ENCODE measurements at places on chromosomes 16 and 17.
A peak's percentile ranks its signal among the peaks of the same experiment; 100 is the strongest.

DNA sequence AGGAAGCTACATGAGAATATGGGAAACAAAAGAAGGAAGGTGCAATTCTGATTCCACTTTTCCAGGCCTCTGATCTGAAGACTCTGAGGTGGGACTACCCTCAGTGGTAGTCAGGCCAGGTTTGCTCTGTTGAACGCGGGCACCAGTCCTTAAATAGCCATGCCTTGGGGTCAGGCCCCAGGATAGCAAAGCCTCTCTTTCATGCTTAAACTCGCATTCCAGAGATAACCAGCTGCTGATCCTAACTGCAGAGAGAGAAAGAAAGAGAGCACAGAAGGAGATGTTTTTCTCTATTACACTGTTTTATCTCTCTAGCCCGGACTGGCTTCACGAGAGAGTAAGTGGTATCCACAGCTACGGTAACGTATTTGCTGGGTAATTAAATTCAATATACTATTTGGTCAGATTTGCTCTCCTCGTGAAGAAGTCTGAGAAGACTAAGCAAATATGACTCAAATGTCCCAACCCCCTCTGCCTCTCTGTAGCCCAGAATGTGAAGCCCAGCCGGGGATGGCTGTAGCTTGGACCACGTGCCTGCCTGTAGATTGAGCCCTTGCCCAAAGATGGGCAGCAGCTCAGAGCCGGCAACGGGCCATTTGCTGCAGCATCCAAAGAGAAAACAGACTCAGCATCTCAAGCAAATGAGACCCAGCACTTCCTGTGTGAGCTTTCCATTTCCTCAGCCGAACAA is 122.2 kb downstream of the SMG6 start:
- DNase-seq, result peak; percentile 25

DNA sequence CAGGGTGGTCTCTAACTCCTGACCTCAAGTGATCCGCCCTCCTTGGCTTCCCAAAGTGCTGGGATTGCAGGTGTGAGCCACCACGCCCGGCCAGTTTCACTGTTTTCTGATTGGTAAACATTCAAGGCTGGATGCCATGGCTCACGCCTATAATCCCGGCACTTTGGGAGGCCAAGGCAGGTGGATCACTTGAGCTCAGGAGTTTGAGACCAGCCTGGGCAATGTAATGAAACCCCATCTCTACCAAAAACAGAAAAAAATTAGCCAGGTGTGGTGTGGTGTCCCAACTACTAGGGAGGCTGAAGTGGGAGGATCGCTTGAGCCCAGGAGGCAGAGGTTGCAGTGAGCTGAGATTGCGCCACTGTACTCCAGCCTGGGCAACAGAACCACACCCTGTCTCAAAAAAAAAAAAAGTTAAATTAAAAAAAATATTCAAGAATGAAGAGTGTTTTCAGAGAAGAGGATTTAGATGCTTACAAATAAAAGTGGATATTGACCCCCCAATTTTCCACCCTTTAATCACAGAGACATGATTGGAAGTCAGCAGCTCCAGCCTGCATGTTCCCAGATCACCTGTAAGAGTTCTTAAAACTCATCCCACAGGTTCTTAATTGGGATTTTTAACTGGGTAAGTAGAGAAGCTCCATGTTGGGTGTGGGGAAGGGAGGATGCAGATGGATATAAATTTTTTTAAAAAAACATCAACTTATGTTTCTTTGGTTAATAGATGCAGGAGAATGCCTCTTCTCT is 23.8 kb downstream of the HLF start:
- no peak for DNase-seq

- DNase-seq, result no peak
These were observed 39.7 kb upstream of the PITPNM3 start for GRCh38 chr17:6596081-6596480.

DNA sequence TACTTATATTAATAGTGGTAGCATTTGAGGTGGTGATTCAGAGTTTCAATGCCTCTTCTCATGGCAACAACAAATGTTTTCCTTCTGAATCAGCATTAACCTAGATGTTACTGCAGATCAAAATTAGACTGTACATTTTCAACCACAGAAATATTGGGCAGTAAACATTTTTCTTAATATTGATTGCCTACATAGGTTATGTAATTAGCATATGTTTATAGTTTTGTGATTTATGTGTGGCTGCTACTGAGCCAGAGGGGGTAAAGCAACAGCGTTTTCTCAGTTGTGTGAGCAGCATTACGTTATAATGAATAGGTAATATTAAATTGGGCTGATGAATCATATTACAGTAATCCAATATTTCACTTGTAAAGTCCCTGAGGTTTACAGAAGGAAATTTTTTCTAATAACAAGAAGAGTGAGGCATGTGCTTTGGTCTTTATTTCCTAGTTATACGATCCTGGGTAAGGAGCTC is 18.8 kb upstream of the BMERB1 start:
- DNase-seq, result no peak

DNA sequence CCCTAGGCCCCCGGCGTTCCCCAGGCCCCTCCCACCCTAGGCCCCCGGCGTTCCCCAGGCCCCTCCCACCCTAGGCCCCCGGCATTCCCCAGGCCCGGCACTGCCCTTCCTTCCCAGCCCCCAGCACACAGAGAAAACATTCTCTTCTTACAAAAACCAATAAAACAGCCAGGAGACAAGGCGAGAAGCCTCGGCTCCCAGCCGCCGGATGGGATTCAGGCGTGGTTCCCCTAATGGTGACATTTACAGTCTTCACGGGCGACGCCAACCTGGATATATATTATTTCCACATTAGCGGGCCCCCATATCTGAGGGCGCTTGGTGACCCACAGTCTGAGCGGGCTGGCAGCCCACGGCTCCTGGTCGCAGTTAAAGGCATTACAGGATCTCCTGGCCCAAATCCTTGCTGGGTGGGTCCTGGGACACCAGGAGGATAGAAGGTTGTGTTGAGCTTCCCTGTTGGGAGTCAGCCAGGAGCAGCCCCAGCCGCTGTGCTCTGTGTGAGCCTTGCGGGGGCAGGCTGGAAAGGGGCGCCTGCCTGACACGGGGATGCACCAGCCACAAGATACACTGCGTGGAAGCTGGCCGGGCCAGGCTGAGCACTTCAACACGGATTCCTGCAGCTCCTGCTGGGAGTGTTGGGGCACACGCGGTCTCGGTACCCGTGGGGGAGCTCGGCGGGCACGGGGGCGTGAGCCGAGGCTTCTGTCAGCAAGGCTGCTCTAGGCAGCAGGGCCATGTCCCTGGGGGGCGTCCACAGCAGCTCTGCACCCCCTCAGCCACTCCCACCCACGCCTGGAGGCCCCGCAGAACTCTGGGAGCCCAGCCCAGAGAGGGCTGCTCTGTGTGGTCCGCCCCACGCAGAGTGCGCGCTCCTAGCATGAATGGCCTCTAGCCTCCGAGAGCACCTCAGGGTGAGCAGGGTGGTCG is 83.7 kb downstream of the LMF1 start:
- DNase-seq, result peak; percentile 24

DNA sequence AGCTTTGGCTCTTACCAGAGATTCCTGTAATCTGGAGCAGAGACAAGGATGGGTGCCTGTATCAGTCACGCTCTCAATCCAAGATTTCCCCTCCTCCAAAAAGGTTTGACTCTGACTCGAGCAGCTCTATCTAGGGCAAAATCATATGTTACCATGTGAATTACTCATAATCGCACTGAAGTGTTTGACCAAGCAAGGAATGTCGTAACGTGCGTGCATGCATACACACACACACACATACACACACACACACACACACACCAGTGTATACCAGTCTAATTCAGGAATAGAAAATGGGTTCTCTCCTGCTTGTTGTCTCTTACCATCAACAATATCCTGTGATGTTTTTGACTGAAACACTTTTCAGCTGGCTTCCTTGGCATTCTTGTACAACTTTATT is 835.1 kb downstream of the KCNJ2 start:
- no peak for DNase-seq

DNA sequence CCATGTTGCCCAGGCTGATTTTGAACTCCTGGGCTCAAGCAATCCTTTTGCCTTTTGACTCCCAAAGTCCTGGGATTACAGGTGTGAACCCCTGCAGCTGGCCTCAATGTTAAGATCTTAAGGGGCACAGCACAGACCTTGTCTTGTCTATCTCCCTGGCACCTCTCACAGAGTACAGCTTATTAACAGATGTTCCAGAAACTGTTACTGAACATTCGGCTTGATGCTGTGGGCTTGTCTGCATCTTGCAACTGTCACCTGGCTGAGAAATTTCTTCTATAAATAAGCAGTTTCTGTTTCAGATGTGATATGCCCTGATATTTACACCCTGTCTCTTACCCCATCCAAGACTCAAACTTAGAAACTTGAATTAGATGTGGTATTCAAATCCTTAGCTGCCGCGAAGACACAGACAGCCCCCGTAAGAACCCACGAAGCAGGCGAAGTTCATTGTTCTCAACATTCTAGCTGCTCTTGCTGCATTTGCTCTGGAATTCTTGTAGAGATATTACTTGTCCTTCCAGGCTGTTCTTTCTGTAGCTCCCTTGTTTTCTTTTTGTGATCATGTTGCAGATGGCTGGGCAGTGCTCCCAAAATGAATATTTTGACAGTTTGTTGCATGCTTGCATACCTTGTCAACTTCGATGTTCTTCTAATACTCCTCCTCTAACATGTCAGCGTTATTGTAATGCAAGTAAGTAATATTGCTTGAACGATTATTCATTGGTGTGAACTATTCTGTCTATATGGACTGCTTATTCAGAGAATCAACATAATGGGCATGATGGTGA is at the start of gene TNFRSF17:
TNFRSF17 (plus strand) TSS at position 450 of the 791 bp plus-strand sequence; CDS start at position 565, 115 bp downstream.
- DNase-seq, result no peak

- peak; percentile 54 for DNase-seq
These were observed 587 bp downstream of the MMP2 start for GRCh38 chr16:55479430-55480140.

DNA sequence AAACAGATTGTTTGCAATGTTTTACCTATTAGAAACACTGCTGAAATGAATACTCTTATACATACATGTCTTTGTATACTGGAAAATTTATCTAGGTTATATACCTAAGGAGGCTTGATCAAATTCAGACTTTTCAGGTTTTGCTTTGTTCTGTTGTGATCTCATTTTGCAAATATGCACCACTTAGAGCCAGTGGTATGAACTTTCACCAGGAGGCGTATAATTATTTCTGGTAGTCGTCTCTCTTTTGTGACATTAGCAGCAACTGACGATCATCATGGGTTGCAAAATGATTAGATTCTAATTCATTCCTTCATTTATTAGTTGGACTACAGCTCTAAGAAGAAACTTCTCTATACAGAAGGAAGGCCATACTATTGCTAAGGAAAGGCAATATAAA is 26.9 kb downstream of the AP1G1 start:
- no peak for DNase-seq

- DNase-seq, result no peak
These were observed 210.2 kb downstream of the RPTOR start for GRCh38 chr17:80754846-80755245.
